MCF 10A (cell line): ENCODE measurements at places on chromosomes 1 and 21. TPM values are rescaled to one million over a fixed set of nuclear protein-coding genes. Genes with fewer than 3 reads are reported as not detected.
A peak's percentile ranks its signal among the peaks of the same experiment; 100 is the strongest.

The RNU1-3 gene
- 1,539 and 1,606 TPM in 2 replicates for total RNA-seq

The ITGB2 gene
- total RNA-seq = 24.8 and 29.3 TPM in 2 replicates

- DNase-seq = no peak
- H3K4me3 ChIP-seq = peak overlapping the region; percentile 84
- no peaks in the 10 kb centered on the region for H3K27me3 ChIP-seq
- peaks cover 17% of the 10 kb centered on the region for H3K36me3 ChIP-seq
Measured at GRCh38 chr1:66929691-66929998, 4.9 kb downstream of the MIER1 start.

- H3K4me3 ChIP-seq = peak overlapping the region; percentile 26
- peak overlapping the region; percentile 97 for H3K27ac ChIP-seq
- H3K36me3 ChIP-seq = peaks cover 46% of the 10 kb centered on the region
- H3K4me1 ChIP-seq = peaks cover 54% of the 10 kb centered on the region
- no peaks in the 10 kb centered on the region for H3K27me3 ChIP-seq
Measured at GRCh38 chr1:13619909-13620308, 36.3 kb downstream of the PDPN start.
